Right renal cortex interstitium (tissue), 3 donors: ENCODE measurements at places on chromosomes 7 and 10.

DNA sequence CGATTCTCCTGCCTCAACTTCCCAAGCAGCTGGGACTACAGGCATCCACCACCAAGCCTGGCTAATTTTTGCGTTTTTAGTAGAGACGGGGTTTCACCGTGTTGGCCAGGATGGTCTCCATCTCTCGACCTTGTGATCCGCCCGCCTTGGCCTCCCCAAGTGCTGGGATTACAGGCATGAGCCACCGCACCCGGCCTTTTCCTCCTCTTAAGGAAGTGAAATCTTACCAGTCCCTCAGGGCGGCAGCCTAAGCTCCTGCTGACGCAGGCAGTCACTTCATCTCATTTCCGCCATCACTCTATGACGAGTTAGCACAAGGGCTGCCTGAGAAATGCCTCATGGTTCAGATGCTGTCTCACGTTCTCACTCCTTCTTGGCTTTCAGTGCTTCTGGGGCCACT is 246.0 kb upstream of the SHH start:
- DNase-seq = no peak

DNA sequence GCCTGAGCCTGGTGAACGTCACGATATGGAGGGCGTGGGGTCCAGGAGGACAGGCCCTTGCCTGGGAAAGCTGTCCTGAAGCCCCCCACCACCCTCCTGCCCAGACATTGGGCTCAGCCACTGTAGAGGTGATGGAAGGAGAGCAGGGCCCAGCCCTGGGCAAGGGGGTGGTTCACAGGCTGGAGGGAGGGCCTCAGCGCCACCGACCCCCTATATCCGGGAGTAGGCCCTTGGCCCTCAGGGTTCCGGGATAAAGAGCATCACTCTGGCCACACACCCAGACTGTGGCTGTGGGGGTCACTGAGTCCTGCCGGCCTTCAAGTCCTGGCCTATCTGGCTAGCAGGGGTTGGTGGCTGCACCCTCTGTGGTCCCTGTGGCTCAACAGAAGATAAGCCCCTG is 55.3 kb upstream of the GTF2IRD1 start:
- no peak for DNase-seq

DNA sequence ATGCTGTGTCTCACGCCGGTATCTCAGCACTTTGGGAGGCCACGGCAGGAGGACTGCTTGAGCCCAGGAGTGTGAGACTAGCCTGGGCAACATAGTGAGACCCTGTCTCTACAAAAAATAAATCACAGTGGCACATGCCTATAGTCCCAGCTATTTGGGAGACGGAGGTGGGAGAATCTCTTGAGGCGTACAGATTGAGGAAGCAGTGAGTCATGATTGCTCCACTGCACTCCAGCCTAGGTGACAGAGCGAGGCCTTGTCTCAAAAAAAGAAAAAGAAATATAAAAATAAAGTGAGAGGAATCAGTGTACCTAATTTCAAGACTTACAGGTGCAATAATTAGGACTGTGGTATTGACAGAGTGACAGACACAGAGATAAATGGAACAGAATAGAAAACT is 23.9 kb downstream of the SLC25A40 start:
- no peak for DNase-seq

DNA sequence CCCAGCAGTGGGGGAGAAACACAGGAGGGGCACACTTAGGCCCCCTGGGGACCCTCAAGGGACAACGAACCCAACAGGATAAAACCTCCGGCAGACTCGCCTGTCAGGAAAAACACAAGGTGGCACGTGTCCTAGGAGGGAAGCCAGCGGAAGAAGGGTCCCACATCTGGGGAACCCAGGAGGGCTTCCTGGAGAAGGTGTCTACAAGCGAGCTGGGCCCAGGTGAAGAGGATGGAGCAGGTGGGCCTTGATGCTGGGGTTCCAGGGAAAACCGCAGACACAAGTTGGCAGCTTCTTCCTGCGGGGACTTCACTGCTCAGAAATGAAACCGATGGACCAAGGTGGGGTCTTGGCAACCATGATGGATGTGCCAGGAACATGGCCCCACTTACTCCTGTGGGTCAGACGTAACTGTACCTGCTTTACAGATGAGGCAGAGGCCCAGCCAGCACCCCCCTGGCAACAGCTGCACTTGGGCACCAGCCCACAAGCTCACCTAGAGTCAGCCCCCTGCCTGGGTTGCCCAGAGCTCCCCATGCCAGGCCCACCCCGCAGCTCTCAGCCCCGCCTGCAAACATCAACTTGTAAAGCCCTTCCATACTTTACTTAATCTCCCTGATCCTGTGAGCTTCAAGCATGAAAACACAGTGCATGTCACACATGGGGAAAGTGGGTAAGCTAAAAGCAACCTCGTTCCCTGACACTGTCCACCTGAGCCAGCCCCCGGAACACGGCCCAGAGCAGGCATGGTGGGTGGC is 225.0 kb downstream of the ELFN1 start:
- DNase-seq = no peak

GRCh38 chr7:157016024-157016351 is 5.5 kb upstream of the MNX1 start:
- no peak for DNase-seq

- no peak for DNase-seq
Observed at GRCh38 chr7:55211726-55212125, 153.4 kb upstream of the LANCL2 start.

GRCh38 chr10:28965937-28966336 is 288.6 kb downstream of the BAMBI start:
- no peak for DNase-seq

- no peak for DNase-seq
Observed at GRCh38 chr7:99120916-99121315, 23.0 kb downstream of the SMURF1 start.

GRCh38 chr10:67520924-67521520 is 175.0 kb downstream of the CTNNA3 start:
- DNase-seq = peak; percentile 33

DNA sequence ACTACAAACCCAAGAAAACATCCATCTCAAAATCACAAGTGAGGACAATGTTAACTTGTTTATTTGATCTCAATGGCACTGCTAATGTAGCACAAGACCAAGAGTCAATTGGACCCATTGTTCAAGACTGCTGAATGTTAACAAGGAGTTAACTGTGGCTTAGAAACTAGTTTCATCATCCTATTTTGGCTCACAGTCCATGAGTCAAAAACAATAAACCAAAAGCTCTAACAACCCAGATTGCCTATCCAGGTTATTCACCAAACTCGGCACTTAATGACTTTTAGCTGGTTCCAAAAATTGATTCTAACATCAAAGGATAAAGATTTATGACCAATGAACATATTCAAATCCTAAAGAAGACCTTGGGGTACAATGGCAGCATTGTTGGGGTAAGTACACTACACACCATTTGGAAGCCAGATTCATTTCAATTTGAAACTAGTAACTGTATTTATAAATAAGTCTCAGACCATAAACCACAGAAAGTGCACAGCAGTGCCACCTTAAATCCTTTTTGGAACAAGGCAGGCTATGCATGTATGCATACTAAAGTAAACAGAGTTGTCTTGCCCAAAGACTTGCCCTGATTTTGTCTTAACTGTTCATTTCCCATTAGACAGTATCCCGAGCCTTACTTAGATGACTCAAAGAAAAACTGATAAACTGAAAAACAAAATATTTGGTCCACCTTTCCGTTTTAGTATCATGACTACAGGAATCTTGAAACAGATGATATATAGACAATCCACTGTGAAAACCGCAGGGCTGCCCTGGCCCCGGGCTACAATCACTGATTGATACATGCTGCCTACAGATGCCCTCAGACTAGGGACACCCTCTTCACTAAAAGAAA is 84.5 kb downstream of the SRPK2 start:
- DNase-seq = no peak

DNA sequence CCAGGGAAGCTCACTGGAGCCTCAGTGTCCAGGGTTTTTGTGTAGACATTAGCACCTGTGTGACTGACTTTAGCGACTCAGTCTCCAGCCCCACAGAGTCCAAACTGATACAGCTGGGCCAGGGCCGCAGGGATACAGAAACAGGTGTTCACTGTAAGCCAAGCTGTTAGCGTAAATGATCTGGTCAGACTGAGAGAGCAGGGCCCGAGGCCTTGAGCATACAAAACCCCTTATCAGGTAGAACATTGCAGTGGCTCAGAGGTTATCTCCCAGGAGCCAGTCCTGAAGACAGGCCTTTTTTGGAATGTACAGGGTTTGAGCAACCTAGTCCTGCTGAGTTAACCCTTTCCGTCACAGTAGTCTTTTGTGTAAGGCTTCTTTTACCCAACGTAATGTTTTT is 25.0 kb downstream of the LHPP start:
- DNase-seq = no peak

- DNase-seq = no peak
Observed at GRCh38 chr7:108002726-108003598, at the start of gene LAMB1. Gene LAMB1, minus strand, starts transcription at chr7:108003161. Its CDS starts 276 bp downstream, at chr7:108002885.

GRCh38 chr10:131214521-131215244 is 96.8 kb downstream of the TCERG1L start:
- DNase-seq = no peak

DNA sequence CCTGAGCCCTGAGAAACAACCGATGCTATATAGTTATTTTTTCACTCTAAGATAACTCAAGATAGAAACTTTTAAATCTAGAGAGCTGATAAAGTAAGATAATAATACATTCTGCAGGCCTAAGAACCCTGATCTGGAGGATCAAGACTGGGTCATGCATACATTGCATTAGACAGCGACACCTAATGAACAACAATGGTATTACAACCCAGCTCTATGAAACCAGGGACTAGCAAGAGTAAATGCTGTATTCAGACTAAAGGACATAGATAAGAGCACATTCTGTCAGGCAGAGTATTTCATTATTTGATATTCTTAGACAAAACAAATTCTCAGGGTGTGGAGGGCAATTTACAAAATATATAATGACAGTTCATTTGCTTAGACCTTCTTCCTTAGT is 148.6 kb downstream of the GRK5 start:
- no peak for DNase-seq

DNA sequence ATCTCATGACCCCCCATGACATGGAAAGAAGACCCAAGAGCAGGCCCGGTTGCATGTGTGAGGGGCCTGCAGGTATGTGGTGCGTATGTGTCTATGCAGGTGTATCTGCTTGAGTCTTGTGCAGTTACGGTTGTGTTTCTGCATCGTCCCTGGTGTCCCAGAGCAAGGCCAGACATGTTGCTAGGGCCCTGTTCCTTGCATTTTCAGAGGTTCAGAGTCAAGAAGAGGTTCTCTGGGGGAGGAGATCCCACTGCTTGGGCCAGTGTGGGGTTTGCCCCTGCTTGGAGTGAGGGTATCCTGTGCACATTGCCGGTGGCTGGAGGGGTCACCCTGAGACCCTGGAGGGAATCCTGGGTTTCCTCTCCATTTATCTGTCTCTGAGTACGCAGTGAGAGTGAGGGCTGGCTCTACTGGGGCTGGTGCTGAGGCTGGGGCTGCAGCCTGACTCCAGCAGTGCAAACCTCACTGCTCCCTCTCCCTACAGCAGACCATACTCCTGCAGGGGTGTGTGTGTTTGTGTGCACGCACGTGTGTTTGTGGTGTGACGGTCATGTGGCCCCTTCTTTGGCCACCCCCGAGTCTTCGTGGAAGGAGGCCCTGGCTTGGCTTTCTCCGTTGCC is 4.1 kb downstream of the TRIM8 start:
- DNase-seq = no peak

GRCh38 chr10:29239569-29240472 is 49.0 kb upstream of the LYZL1 start:
- no peak for DNase-seq

DNA sequence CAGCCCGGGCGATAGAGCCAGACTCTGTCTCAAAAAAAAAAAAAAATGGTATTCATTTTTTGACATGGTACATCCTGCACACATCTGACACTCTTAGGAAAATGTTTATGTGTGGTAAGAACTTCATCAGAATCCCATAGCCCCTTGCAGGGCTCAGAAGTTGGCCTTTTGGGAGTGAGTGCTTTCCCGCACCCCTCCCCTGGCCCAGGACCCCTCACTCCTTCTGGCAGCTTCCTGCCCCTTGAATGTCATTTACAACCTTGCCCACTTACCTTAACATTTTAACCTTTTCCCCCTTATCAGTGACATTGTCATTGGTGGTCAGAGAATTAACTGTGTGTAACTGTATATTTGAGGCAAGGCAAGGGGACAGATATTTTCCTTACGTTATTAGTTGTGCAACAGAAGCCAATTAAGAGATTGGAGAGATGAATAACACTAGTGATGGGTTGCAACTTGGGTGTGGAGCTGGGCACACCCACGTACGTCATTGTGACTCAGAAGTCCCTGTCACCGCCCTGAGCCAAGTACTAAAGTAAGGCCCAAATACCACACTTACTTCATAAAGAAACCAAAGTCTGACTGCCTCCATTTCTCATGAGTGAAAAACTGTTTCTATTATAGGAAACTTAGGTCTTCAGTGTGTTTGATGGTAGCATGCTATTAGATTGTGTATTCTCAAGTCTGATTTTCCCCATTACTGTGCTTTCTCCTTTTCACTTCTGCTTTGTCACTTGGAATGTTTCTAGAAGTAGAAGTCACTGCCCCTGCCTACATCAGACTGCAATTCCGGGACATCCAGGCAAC is 31.6 kb downstream of the OGDH start:
- DNase-seq = no peak

DNA sequence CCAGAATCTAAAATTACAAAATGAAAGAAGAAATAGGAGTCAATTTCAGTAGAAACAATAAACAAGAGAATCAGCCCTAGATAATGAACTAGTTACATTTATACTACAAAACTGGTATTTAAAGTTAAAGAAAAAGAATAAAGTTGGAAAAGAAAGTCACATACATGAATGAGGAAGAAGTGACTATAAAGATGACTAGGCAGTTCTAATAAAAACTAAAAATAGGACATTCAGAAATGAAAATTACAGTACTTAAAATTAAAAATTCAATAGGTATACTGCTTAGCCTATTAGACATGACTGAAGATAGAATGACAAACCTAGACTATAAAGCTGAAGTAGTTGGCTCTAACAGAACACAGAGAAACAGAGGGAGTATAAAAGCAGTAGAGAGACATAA is 108.8 kb downstream of the AHR start:
- DNase-seq = no peak

- DNase-seq = no peak
Observed at GRCh38 chr7:23960361-23960760, 250.3 kb downstream of the STK31 start.

DNA sequence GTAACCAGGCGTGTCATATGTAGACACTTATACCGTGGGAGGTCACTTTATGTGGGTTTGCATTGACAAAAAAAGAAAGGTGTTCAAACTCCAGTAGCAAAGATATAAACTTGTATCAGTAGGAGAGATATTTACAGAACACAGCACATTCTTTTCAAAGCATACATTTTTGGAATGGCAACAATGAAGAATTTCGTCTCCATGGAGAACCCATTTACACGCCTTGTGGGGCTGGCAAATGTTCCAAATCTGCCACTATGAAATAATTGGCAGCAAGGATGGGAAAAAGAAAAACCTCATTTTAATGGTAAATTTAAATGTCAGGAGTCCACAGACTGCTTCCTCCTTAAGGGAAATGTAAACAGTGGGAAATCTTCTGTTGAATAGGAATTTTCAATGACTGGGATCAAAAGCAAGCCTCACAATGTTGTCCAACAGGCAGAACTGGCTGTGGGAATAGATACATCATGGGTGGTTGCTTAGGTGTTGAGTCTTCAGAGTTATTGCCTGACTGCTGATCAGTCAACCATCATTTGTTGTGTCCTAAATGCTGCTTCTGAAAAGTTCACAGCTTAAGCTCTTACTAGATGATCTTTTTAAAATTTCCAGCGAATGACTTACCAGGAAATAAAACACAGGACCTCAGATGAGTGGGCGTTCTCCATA is 256.6 kb upstream of the SEMA3C start:
- no peak for DNase-seq
